ENCODE measurements at places on chromosomes 2 and 18.

- DNase-seq = no peak
These were observed 18.9 kb downstream of the PHLPP1 start for GRCh38 chr18:62734290-62734689.

DNA sequence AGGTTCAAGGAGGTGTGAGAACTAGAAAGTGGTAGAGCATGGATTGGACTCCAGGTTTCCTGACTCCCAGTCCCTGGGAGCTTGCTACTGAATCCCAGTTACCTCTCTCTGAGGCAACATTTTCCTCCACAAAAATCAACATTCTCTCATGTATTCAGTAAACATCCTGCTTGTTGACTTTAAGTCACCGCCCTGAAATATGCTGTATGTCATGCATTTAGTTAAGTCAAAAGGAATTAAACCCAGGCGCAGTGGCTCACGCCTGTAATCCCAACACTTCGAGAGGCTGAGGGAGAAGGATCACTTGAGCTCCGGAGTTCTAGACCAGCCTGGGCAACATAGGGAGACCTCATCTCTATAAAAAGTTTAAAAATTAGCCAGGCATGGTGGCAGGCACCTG, 3.8 kb downstream of the MATN3 start:
- DNase-seq = no peak

- no peak for DNase-seq
These were observed 93.6 kb upstream of the CBLN2 start for GRCh38 chr18:72637721-72638120.

DNA sequence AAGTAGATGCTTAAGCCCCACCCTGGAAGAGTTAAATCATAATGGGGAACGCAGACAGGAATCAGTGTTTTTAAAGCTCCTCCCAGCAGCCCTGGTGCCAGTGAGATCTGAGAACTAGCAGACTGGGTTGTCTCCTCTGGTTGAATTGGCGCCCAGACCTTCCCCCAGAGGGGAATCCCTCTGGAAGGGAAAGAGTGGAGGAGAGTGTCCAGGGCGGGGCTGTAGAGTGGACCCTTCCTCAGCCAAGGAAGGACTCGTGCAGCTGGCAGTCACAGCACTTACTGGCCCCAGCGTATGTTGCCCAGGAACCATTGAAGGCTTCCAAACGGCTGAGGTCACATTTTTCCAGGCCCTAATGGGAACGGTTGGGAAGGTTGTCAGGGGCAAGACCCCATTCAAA, 62.5 kb downstream of the TGOLN2 start:
- peak; percentile 48 for DNase-seq

GRCh38 chr2:237672731-237673129, 45.3 kb downstream of the LRRFIP1 start:
- no peak for DNase-seq

DNA sequence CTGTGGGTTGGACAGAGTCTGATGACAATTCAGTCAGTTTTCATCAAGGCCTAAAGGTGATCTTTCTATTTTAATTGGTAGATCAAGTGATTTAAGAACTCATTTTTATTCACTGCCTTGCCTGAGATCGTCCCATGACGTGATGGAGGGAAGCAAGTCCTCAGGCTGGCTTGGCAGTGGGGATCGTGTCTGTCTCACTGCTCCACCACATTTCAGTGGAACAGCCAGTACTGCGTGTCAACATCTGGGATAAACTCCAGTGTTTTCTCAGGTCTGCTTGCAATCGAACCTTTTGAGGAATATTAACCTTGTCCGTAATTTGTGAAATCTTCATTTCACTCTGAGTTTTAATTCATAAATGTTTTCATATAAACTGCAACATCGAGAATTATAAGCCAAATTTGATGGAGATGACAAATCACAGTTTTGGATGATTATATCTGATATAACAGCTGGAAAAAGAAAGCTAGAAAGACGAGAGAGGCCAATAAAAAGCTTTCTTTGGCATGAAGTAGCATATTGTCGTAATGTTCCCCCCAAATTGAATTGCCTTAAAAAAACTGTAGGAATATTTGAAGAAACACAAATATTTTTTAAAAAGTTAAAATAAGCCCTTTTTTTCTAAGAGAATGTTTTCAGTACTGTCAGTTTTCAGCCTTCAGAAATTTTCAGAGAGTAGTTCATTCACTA, 414.7 kb upstream of the SPRED2 start:
- peak; percentile 34 for DNase-seq

DNA sequence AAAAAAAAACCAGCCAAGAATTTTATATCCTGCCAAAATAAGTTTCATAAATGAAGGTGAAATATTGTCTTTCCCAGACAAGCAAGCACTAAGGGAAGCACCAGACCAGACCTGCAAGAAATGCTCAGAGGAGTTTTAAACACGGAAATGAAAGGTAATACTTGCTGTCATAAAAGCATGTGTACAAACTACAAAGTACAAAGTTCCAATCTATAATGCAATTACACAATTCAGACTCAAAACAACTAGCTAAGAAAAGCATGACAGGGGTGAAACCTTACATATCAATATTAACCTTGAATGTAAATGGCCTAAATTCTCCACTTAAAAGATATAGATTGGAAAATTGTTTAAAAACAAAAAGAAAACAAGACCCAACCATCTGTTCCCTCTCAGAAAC, 45.0 kb upstream of the ASXL3 start:
- DNase-seq = no peak

- no peak for DNase-seq
These were observed 38.1 kb downstream of the LRRTM4 start for GRCh38 chr2:77484026-77484425.

GRCh38 chr18:58046093-58046793, 2.2 kb downstream of the NEDD4L start:
- no peak for DNase-seq

GRCh38 chr2:6806604-6807003, 59.1 kb downstream of the CMPK2 start:
- DNase-seq = no peak

GRCh38 chr2:68216454-68217310, 35.6 kb downstream of the PPP3R1 start:
- no peak for DNase-seq

- DNase-seq = peak; percentile 76
These were observed 144.7 kb downstream of the CAPN13 start for GRCh38 chr2:30662268-30663131.

GRCh38 chr2:157764386-157764785, 111.7 kb downstream of the ACVR1 start:
- DNase-seq = no peak

DNA sequence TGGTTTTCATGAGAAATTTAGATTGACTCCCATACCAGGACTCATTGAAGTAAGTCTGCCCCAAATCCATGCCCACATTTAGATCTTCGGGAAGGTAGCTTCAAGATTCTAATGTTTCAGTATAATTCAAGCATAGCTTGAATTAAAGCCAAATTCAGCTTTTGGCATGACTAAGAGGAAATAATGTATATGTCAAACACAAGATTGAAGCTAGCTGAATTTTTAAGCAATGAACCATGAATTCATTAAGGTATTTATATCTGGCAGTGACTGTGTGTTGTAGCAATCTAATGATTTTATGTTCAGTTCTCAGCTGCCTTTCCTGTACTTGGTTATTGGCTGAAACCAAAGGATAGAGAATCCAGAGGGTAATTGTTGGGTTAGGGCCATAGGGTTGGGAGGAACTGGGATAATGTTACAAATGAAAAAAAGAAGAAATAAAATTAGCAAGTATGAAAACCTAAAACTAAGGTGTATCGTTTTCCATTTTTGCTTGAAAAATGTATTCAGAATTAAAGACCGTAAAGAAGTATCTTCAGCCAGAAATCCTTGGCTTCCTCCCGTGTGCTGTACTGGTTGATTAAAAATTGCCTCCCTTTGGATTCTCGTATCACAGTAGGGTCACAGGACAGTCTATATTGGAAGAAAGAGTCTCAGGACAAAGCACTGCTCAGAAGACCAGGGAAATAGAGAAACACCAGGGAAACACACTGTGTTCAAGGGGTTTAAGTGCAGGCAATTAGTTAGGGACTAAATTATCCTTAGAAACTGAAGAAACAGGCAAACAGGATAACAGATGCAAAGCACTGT, 119.0 kb upstream of the FN1 start:
- DNase-seq = no peak

GRCh38 chr2:64454386-64455332, 697 bp downstream of the LGALSL start:
- no peak for DNase-seq

DNA sequence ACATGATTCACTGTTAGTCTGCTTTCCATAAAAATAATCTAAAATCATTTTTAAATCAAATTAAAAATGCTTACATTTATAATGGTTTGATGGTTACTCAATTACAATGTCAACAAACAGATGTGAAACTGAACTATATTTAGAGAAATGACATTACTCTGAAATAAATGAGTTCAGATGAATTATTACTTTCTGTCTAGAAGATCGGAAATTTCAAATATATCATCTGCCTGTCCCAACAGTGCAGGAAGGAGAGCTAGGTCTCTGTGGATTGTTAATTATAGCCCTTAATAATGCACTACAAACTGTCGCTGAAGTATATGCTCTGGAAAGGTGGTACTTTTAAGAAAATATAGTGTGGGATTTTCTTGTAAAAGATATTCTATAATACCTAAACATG, 109.8 kb downstream of the DSEL start:
- no peak for DNase-seq

DNA sequence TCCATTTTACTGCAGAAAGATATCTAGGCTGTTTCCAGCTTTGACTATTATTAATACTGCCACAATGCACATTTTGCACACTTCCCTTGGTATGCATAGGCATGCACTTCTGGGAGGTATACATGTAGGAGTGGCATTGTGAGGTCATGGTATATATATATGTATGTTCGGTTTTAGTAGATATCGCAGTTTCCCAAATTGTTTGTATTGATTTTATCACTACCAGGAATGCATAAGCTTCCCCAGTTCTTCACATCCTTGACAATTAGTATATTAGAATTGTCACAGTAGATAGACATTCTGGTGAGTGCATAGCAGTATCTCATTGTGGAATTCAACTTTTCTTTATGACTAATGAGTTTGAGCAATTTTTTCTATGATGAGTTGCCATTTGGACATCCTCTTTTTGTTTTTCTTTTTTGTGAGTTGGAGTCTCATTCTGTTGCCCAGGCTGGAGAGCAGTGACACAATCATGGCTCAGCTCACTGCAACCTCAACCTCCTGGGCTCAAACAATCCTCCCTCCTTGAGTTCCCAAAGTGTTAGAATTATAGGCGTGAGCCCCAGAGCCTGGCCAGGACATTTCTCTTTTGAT, 4.2 kb upstream of the GRB14 start:
- DNase-seq = no peak

DNA sequence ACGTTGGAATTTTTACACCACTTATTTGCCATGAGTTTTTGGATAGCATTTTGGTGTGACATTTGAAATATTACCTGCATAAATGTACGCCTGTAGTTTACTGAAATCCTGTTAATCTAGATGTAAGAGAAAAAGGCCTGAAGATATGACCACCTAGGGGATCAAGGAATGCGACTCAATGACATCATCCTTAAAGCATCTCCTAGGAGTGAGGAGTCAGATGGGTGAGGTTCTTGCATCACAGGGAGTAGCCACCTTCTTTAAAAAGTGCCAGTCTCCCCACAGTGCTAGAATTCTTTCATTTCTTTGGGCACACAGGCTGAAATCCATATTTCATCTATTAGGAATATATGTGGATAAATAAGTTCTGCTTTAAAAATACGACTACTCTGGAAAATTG, 34.5 kb downstream of the ADCYAP1 start:
- no peak for DNase-seq

DNA sequence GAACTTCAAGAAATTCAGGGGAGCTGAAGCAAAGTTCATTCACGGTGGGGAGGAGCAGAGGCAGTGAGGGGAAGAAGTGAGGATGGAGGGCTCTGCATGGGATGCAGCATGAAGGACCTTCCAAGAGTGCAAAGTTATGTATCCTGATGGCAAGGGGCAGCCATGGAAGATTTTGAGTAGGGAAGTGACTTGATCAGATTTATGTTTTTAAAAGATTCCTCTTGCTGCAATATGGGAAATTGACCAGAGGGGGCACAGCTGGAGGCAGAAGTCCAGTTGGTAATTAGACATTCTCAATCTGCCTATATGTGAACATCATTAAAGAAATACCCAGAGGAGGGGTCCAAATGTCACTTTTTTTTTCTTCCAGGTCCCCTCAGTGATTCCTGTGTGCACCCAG, 21.5 kb upstream of the ANXA4 start:
- DNase-seq = no peak

DNA sequence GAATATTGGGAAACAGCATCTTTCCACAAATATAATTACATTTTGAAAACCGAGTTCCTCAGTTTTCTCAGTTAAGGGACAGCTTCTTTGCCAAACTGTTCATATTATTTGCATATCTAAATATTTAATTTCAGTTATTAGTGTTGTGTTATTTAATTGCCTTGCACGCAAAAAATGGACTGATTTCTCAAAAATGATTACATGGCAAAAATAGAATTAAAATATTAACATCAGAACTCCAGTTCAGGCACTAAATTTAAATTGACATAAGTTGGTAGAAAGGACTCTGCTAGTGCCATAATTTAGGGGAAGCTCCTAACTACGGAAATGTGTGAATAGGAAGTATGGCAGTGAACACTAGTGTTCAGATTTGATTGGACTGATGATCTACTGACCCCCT, 209.6 kb downstream of the PARD3B start:
- DNase-seq = no peak

DNA sequence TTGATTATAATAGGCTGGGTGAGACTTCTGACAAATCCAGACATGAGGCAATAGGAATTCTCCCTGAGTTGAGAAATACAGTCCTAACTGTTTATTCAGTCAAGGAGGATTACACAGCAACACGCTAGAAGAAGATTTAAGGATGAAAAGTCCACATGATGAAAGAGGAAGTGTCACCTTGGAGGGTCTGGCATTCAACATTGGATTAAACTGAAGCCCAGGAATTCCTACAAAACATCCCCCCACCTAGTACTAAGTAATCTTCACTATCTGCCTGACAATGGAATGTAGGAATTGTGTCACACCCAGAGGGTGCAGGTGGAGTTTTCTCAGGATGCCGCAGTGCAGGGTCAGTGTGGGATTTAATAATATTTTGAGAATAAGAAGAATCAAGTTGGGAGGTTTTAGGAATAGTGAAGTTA, 142.4 kb downstream of the SOCS6 start:
- no peak for DNase-seq

All from skin of body (tissue), 3 donors.